ENCODE measurements at places on chromosomes 5 and 9.

GRCh38 chr5:139014726-139015125 is 139.6 kb upstream of the LRRTM2 start:
- DNase-seq, result no peak
- H3K36me3 ChIP-seq, result peaks cover 46% of the 10 kb centered on the region
- no peak overlapping the region for H3K27ac ChIP-seq

DNA sequence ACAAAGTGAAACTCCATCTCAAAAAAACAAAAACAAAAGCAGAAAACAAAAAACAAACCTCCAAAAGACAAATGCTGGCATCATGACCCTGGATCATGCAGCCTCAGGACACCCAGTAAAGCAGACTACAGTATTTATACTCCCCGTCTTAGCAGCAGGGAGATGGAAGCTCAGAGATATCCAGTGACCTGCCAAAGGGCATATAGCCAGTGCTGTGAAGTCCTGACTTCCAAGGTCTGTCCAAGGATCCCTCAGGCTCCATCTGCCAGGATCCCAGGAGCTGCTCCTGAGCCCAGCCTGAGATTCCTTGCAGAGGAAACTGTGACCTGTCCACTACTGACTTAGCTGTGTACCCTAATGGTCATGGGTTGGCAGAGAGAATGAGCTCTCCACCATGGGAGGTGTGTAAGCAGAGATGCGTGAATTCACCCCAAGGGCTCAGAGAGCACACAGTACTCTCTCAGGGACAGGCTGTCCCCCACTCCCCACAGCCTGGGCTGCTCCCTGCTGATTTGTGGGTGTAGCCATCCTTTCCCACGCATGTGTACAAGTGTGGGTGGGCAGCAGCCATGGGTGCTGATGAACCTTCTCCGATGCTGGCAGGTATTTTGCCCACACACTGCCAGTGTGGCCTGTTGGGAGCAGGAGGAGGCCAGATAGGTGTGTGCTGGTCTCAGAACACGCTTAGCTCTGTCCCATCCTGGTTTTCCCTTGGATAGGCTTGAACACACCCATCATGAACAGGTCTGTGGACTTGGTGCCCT is 2.1 kb upstream of the WNK2 start:
- H3K4me3 ChIP-seq, result no peak overlapping the region
- H3K4me1 ChIP-seq, result peaks cover 50% of the 10 kb centered on the region
- no peaks in the 10 kb centered on the region for H3K36me3 ChIP-seq
- DNase-seq, result no peak
- H3K27ac ChIP-seq, result no peak overlapping the region

GRCh38 chr9:130539420-130540223 is 39.8 kb upstream of the FUBP3 start:
- H3K4me1 ChIP-seq, result peaks cover 16% of the 10 kb centered on the region
- H3K4me3 ChIP-seq, result no peak overlapping the region
- no peak for DNase-seq
- no peaks in the 10 kb centered on the region for H3K36me3 ChIP-seq
- H3K27me3 ChIP-seq, result peaks cover 96% of the 10 kb centered on the region
- H3K27ac ChIP-seq, result no peak overlapping the region

- H3K27ac ChIP-seq, result no peak overlapping the region
- H3K4me3 ChIP-seq, result no peak overlapping the region
- no peaks in the 10 kb centered on the region for H3K27me3 ChIP-seq
- H3K4me1 ChIP-seq, result no peaks in the 10 kb centered on the region
- DNase-seq, result no peak
Measured at GRCh38 chr5:128765448-128766061, 199.7 kb upstream of the SLC27A6 start.

Data from stomach (tissue), 19 donors.